ENCODE measurements at places on chromosomes 7 and 10.
A peak's percentile ranks its signal among the peaks of the same experiment; 100 is the strongest.

DNA sequence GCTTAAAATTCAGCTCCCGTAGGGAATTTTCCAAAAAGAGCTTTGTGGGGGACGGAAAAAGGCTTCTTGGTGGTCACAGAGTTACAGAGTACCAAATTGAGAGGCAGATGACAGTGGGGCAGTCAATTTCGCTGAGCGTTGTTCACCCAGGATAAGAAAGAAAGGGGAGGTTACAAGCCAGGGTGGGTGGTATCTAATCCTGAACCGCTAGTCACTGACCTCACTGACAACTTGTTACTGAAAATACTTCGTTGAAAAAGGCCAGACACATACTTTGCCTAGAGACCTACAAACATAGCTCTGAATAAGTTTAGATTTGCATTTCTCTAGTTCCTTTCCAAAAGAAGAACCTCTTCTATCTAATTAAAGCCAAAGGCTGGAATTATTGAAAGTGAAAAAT lies at the start of gene CTNNA3:
TSS of gene CTNNA3 (minus strand) at position 167 of the 400 bp plus-strand sequence.
- DNase-seq: no peak

GRCh38 chr10:30510184-30510931 lies 76.4 kb downstream of the MAP3K8 start:
- DNase-seq: no peak

DNA sequence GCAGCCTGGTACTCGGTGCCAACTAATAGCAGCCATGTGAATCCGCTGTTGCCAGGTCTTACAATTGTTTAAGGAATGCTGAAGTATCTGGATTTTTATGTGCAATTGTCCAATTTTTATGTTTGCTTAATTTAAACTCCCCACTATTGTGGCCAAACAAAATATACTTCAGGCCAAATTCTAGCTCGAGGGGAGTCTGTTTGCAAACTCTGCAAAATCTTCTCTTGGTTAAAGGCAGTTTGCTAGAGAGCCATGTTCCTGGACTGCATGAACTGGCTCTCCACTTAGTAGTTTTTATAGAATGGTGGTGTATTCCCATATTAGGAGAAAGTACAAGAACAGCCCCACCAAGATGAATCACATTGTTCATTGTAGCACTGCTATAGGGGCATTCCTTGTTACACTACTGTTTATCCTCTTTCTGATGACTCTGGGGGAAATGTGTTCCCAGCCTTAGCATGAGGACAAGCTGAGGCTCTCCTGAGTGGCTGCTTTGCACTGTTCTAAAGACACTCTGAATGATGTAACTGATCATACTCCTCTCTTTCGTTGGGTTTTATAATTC lies 178.0 kb upstream of the GLI3 start:
- no peak for DNase-seq

DNA sequence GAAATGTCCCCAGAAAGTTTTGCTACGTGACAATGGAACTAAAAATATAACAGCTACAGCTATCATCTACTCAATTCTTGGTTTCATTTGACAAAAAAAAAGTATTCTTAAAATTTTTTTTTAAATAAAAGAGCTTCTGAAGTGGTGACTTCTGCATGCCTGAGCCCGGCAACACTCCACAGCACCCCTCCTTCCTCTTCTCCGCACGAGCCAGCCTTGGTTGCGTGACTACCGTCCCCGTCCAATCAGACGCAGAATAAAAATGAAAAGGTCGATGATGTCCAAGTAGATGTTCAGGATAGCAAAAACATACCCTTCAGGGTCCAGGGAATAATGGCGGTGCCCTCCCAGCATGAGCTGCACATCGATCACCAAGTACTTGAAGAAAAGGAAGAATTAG lies 34.5 kb upstream of the GATAD1 start:
- no peak for DNase-seq

DNA sequence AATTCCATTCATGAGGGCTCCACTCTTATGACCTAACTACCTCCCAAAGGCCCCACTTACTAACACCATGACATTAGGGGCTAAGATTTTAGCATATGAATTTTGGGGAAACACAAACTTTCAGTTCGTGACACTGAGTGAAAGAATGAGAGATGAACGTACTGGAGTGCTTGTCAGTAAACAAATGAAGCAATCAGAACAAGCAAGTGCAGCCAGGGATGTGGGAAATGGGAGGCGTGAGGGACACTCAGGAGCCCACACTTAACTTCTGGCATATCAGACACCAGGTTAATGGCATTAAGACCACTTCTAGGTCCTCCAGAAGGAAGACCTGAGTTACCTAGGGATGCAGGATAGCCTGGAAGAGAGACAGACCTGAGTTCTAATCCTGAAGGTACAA lies 2.3 kb upstream of the MDFIC start:
- DNase-seq: no peak

- no peak for DNase-seq
Measured at GRCh38 chr7:41679566-41679965, 23.3 kb downstream of the INHBA start.

DNA sequence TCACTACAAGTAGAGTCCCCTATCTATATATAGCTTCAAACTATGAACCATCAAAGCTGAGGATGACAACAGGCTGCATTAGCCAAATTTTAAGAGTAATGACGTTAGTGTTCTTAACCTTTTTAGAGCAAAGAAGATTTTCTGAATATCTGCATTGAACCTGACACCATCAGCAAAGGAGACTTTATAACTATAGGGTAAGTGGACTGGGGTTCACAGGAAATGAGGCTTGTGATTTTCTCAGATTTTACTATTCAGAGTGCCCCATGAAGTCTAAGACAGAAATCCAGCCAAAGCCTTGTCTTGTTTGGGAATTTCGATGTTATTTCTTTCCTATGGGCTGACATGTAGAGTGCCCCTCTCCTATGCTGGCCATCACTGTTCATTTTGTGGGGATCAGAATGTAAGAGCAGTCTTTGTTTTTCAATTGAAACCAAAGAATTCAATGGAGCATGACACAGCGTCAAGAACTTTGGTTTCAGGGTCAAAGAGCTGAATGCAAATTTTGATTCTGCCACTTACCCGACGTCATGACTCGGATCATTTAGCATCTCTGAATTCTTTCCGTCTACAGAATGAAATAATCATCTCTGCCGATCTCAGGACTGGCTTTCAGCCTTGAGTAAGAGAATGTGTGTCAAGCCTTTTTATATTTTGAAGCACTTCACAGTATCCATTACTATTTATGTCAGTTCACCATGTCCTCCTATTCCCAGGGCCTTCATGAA lies 52.7 kb downstream of the DENND11 start:
- no peak for DNase-seq

DNA sequence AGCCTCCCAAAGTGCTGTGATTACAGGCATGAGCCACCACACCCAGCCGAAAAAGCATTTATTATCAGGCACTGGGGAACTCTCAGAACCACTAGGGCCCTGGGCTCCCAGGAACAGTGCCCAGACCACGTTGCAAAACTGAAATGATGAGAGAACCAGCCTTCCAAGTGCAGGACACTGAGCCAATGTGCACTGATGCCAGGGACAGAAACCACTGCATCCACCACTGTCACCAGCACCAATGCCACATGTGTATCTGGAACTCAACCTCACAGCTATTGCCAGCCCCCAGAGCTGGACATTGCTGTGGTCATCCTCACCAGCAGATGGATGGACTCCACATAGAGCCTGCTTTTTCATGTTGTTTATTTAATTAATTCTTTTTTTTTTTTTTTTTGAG lies 28.2 kb upstream of the TPST1 start:
- no peak for DNase-seq

GRCh38 chr10:58201704-58202103 lies 66.0 kb downstream of the IPMK start:
- no peak for DNase-seq

- no peak for DNase-seq
Measured at GRCh38 chr10:96645191-96645721, 58.4 kb upstream of the TM9SF3 start.

- DNase-seq: peak; percentile 46
Measured at GRCh38 chr7:27134392-27134791, 3.8 kb upstream of the HOXA4 start.

DNA sequence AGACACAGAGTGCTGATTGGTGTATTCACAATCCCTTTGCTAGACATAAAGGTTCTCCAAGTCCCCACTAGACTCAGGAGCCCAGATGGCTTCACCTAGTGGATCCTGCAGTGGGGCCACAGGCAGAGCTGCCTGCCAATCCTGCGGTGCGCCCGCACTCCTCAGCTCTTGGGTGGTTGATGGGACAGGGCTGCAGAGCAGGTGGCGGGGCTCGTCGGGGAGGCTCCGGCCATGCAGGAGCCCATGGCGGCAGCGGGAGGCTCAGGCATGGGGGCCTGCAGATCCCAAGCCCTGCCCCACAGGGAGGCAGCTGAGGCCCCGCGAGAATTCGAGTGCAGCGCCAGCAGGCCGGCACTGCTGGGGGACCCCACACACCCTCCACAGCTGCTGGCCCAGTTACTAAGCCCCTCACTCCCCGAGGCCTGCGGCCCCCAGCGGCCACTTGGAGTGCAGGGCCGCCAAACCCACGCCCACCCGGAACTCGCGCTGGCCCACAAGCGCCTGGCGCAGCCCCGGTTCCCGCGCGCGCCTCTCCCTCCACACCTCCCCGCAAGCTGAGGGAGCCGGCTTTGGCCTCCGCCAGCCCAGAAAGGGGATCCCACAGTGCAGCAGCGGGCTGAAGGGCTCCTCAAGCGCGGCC lies 7.7 kb upstream of the BET1 start:
- no peak for DNase-seq

Measured in mucosa of descending colon (tissue), 3 donors.